ENCODE measurements at places on chromosomes 1 and 21.

- DNase-seq = no peak
Observed at GRCh38 chr21:34949499-34949898, 99.6 kb downstream of the RUNX1 start.

GRCh38 chr1:6461538-6462411 is 4.2 kb downstream of the TNFRSF25 start:
- DNase-seq = no peak

DNA sequence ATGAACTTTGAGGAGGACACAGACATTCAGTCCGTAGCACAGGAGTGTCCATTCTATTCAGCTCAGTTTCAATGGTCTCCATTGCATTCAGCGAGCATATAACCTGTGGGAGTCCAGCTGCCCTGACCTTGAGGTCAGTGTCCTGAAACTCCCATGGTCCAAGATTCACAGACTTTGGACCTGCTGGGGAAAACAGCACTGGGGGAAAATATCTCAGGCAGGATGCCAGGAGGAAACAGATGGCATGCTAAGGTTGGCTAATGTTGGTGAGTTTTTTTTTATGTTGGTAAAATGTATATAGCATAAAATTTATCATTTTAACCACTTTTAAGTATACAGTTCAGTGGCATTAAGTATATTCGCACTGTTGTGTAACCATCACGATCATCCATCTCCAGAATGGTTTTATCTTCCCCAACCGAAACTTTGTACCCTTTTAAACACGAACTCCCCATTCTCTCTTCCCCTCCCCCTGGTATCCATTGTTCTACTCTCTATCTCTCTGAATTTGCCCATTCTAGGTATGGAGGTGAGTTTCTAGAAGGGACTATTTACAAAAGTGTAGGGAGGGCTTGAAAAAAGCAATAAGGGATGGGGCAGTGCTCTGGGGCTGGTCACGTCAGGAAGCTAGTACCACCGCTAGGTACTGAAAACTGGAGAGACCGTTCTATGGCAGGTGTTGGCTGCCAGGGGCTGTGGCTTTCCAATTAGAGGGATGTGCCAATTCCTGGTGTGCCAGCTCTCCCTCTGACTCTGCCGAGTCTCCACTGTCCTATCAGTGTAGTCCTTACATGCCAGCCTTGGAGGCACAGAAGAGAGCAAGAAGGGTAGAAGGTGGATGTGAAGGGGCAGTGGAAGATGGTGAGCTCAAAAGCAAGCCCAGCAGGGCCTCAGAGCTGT is 85.3 kb downstream of the FOXD2 start:
- peak; percentile 43 for DNase-seq

DNA sequence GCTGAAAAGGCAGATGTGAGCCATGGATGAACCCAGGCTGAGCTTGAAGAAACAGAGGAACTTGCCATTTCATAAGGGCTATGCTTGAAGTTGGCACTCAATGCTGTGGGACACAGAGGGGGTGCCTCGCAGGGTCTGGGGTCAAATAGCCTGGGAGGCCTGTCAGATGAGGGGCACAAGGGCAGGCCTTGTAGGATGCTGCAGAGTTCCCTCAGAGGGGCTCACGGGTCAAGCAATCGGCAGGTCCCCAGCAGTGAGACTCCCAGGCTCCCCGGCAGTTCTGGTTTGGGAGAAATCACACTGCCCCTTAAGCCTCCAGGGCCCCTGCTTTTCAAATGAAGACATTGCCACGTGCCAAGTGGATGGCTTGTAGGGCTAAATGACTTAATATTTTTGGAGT is 116.7 kb upstream of the GRIK3 start:
- DNase-seq = no peak

- DNase-seq = peak; percentile 4
Observed at GRCh38 chr1:34140011-34140676, 24.9 kb downstream of the CSMD2 start.

DNA sequence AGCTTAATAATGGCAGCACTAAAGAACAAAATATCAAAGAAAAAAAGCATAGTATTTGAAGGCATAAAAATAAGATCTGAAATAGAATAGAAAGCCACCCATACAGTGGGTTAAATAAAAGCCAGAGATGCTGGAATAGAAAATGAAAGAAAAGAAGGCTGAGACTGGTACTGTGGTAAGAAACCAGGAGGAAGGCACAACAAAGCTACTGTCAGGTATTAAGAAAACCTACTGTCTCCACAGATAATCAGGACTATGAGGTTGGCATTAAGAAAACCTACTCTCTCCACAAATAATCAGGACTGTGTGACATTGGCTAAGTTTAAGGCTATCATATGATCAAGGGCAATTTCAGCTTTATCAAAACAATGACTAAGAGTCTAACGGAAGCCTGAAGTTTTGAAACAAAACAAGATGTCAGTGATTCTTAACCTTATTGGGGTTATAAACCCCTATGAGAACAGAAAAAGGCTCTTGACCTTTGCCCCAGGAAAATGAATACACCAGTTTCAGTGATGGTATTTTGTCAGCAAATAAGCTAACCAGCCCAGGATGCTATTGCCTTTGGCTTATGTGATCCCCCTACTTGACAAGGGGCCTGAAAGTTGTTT is 24.4 kb downstream of the MCOLN2 start:
- no peak for DNase-seq

DNA sequence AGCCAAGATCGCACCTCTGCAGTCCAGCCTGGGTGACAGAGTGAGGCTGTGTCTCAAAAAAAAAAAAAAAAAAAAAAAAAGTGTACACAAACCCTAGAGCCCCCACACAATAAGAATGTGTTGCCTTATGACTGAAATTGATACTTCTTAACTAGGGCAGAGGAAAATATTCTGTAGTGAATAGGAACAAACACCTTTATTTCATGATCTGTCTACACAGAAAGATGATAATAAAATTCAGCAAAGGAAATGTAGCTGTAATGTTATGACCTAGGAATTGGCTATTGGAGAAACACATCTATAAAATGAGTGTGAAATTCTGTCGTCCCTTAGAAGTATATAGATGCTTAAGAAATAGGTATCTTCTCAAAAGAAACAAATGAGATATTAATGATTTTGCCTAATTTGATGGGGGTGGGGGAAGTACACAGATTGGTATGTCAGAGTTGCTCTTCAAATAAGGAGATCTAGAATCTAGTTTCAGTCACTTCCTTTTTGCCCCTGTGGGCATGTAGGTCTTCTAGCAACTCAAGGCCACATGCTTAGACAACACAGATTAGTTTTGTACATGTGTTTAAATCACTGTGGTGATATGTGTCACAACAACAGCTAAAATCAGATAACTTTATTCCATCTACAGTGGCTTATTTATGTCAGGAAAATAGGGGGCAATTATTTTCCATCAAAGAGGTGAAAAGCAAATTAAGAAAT is 10.7 kb upstream of the GPR25 start:
- DNase-seq = no peak

GRCh38 chr1:10051656-10052055 is 18.9 kb downstream of the UBE4B start:
- DNase-seq = no peak

- DNase-seq = no peak
Observed at GRCh38 chr21:42129300-42130266, 58.5 kb downstream of the UMODL1 start.

DNA sequence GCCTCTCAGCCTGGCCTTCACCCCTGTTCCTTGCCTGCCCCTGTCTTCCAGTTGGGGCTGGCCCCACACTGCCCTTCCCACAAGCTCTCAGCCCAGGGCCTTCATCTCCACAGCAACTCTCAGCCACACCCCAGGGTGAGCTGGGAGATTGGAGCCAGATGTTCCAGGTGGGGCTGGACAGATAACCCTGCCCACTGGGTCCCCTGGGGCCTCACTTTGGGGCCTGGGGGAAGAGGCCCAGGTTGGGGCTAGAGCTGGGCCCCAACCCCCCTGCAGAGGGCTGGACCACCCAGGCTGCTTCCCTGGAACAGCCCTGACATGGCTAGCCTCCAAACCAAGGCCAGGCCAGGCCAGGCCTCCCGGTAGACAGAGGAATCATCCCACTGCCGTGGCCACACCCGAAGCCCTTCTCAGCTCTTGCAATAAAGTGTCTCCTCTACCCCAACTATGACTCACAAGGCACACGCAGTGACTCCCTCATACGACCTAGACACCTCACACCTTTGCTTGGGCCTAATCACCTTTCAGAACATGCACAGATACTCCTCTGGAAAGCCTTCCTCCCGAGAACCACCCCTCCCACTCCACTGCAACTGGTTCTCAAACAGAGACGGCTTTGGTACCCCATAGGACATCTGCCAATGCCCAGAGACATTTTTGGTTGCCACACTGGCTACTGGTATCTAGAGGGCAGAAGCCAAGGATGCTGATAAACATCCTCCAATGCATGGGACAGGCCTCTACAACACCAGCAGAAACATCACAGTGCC is 22.2 kb downstream of the SLC2A1 start:
- DNase-seq = no peak

- no peak for DNase-seq
Observed at GRCh38 chr1:4603295-4604110, 50.9 kb upstream of the AJAP1 start.

GRCh38 chr1:113073479-113073950 is 517 bp downstream of the LRIG2 start:
- DNase-seq = no peak

DNA sequence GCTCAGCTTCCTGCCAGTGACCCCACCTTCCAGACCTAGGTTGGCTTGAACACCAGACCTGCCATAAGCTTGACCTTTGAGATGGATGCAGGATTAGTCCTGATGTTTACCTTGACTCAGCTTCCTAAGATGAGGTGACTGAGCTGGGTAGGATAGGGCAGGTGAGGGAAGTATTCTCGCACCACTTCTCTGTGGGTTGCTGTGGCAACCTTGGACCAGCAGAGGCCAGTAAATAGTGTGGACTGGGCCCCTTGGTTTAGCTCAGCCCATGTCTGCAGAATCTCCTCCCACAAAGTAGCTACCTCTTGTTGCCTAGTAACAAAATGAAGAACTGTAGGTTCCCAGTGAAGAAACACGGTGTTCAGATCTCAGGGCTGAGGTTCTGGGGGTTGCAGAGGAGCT is 8.4 kb downstream of the RPS6KA1 start:
- DNase-seq = no peak

GRCh38 chr1:39003281-39003680 is 12.2 kb downstream of the AKIRIN1 start:
- DNase-seq = no peak

- no peak for DNase-seq
Observed at GRCh38 chr1:191453487-191453886, 704.8 kb upstream of the RGS18 start.

- DNase-seq = no peak
Observed at GRCh38 chr1:93621246-93621645, 60.4 kb downstream of the BCAR3 start.

DNA sequence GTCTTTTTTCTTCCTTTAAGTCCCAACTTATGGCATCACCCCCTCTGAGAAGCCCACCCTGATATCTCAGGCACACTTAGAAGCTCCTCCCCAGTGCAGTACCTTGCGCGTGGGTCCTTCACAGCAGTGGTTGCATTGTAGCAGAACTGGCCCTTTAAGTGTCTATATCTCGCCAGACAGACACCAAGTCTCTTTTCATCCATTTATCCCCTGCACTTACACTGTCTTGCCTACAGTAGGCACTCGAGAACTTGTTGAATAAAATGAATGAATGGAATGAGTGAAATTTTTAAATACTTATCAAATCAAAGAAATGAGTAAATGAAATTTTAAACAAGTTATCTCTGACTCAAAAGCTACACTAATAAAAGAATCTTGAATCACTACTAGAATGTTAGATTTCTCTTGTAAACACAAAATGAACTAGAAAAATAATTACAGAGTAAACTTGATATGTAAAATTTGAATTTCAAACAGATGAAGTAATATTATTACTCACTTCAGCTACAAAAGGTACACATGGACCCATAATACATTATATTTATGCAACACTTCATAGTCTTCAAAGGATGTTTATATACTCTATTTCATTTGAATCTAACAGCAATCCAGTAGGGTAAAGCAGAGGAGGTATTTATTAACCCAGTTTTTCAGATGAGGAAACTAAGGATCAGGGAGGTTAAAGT is 54.7 kb upstream of the MAN1A2 start:
- no peak for DNase-seq

DNA sequence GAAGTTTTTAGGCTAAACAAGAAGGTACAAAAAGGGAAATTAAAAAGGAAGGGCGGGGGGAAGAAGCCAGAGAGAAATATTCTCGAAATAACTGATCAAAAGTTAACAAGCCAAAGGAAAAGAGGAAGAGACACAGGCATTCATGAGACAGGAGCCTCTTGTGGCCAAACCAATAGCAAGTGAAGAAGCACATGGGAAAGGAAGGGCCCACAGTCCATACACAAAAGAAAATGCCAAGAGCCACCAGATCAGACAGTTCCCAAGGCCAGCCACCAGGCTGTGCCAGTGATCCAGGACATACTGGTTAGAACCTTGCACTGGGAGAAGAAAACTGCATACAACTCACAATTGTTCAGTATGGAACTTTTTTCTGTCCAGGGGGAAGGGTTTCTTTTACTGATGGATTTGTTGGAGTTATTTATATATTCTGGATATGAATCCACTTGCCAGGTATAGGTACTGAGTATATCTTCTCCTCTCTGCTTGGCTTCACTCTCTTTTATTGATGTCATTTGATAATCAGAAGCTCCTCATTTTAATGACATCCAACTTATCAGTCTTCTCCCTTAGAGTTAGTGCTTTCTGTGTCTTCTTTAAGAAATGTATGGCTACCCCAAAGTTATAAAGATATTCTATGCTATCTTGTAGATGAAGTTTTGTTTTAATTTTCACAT is 76.8 kb downstream of the CD46 start:
- DNase-seq = peak; percentile 44

DNA sequence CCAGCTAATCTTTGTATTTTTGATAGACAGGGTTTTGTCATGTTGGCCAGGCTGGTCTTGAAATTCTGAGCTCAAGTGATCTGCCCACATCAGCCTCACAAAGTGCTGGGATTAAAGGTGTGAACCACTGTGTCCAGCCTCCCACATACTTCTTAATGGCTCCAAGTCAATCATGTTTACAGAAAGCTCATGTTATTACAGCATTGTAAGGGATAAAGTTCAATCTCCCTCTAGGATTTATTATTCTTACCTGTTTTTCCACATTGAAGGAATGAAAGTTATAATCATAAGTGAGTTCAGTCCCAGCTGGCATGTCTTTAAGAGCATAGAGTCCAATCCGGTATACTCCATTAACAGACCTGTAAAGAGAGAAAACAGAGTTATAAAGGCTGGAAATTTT is 39.4 kb downstream of the RUSC1 start:
- DNase-seq = no peak

All from NCI-H345 (cell line).